ENCODE measurements at places on chromosomes 3 and 15.

DNA sequence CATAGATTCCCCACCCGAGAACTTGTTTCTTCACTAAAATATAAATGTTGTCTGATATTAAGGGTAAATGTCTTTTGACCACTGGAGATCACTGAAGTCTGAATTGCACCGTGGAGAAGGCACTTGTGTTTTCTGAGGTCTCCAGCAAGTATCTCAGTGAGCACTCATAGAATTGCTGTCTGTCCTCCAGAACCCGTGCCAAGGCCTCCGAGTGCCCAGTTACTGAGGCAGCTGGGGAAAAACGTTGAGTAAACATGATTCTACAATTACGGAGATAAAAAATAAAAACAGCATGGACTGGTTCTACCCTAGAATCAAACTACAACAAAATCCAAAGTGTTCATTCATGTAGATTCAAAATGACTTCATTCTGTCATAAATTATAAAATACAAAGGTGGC is 60.0 kb downstream of the MLH1 start:
- no peak for DNase-seq

GRCh38 chr3:32430900-32431299 is 39.2 kb downstream of the CMTM7 start:
- DNase-seq: no peak

DNA sequence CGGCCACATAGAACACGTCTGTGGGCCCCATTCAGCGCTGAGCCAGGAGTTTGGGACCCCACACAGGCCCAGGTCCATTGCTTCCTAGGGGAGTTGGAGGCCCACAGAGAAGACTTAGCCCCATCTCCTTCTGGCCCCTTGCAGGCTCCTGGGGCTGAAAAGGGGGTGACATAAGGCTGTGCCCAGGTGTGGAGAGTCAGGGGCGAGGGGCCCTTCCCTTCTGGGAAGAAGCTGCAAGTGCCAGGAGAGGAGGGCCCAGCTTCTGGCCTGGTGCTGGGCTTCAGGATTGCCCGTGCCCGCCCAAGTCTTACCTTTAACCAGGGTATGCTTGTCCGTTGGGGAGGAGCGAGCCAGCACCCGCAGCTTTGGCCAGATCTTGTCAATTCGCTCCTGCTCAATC is 28.9 kb upstream of the SEC13 start:
- no peak for DNase-seq

DNA sequence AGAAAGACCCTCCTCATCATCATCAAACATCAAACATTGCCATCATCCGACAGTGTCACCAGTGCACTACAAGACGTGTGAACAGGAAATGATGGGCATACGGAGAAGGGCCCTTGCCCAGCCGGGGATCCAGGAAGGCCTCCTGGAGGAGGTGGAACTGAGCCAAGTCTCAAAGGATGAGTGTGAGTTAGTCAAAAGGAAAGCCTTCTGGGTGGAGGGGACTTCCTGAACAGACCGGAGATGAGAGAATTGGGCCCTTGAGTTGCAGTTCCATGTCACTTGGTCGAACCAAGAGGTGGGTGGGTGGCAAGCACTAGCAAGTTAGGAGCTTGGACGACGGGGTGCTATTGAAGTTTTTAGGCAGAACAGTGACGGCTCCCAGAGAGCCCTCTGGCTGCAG is 8.5 kb downstream of the SEMA4B start:
- DNase-seq: no peak

DNA sequence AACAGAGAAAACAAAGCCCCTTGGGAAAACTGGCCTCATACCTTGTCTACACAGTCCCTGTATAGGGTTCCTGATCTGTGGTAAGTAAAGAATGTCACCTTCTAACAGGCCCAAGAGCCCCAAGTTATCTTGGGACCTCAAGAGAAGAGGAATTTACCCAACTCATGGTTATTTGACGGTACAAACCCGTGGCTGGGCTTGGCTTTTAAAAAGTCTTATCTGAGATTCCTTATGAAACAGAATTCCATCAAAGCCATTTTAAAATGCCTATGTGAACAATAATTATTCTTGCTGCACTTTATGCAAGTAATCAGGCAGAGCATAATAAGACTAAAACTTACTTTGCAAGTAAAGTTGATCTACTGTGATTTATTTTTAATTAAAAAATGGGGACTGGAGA is 13.9 kb upstream of the SORD start:
- DNase-seq: no peak

- no peak for DNase-seq
These were observed 309.7 kb upstream of the RBMS3 start for GRCh38 chr3:28971156-28971555.

DNA sequence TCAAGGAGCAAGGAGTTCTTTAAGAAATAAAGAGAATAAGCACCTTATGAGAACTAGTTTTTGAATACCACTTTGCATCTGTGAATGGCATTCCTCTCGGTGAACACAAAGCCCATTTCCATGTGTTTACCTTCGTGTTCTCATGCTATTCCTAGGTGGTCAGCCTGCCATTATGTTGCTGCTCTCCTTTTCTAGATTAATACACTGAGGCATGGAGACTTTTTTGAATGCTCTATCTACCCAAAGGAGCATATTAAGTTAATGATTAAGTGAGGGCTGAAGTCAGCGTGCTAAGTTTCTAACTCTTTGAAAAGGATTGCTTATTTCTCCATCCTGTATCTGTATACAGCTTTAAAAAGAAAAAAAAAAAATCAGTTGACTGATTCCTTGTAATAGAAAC is 394.5 kb downstream of the MECOM start:
- DNase-seq: no peak

GRCh38 chr3:10928407-10928960 is 64.1 kb upstream of the SLC6A1 start:
- DNase-seq: no peak

DNA sequence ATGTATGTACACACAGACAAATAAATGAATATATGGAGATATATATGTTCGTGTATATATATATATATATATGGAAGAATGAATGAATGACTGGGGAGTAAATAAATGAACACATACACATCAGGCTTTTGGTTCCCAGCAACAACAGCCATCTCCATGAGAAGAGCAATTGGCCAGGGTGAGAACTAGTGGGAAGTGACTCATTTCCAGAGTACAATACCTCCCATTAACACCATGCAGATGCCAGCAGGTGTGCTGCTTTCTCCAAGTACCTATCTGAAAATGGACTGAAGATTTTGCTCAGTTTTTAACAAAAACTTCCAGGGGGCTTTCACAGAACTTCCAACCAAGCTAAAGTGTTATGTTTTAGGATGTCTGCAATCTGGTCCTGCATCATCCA is 179.8 kb upstream of the SLC2A2 start:
- peak; percentile 5 for DNase-seq

DNA sequence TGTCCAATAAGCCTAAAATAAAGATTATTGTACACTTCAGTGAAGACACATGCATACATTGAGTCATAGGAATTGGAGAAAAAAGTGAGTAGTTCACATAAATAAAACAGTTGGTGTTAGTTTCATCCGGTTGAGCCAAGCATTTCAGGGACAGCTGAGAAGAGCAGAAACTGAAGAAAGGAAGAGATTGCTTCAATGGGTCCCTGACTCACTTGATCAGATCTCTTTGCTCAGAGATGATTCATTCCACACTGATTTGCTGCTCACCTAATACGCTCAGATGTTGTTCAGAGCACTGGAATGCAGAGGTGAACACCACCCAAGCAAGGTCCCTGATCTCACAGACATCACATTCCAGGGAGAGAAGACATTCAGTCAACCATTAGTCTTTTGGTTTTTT is 93.7 kb downstream of the RAD18 start:
- DNase-seq: no peak

- no peak for DNase-seq
These were observed 10.4 kb downstream of the C3orf18 start for GRCh38 chr3:50557106-50557505.

DNA sequence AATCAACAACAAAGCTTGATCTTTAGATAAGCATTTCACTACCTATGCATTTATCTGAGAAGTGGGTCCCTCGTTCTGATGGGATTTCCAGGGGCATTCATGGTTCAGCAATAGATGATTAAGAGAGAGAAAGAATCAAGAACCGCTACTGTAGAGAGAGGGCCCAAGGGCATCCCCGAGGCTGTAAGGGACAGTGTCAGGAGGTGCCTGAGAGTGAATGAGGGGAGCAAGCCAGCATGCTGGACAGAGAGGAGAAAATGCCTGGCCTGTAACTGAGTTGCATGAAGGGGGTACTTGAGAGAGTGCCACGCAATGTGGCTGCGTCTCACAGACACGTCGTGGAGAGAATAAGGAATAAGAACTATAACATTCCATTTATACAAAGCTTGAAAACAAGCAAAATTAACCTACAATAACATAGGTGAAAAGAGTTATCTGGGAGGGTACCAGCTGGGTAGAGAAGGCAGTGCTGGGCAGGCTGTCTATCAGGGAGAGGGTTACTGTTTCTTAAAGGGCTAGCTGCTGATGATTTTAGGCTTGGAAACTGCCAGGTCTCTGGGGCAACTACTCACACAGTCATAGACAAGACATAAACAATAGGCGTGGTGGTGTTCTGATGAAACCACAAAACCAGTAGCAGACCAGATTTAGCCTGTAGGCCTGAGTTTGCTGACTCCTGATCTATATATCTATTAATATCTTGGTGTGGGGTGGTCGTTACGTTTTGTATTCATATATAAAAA is 374.6 kb upstream of the CFAP20DC start:
- no peak for DNase-seq

- DNase-seq: no peak
These were observed 123.6 kb upstream of the SMAD3 start for GRCh38 chr15:66941791-66942190.

DNA sequence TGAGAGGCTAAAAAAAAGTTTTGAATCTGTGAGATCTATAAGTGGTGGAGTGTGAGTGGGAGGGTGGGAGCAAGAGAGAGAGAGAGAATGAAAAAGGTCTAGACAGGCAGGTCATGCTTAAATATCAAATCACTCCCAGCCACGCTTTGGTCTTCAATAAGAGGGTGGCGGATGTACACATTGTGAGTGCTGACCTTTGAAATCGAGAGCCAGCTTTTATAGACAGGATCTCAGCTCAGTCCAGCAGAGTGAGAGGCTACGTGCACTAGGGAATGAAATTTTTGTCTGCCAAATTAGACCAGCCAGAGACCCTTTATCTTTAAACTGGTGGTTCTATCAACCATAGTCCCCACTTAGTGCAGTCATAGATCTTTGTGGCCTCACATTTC is 342.3 kb upstream of the PROK2 start:
- no peak for DNase-seq

GRCh38 chr3:191397771-191398170 is 63.2 kb upstream of the PYDC2 start:
- DNase-seq: no peak

DNA sequence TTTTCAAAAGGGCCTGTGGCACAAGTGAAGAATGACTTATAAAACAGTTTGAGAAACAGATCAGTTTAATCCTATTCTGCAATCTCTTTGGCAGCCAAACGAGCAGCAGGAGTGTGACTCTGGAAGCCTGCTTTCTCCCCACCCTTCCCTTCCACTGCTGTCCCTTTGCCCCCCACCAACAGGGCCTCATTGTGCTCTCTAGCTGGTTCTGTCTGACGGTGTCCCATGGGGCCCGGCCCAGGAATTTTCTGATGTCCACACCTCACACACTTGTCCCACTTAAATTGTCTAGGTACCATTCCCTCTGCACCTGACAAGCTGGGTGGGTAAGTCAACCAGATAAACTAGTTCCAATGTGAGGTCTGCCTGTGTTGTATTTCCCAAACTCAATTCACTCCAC is 16.4 kb downstream of the SLCO2A1 start:
- no peak for DNase-seq

DNA sequence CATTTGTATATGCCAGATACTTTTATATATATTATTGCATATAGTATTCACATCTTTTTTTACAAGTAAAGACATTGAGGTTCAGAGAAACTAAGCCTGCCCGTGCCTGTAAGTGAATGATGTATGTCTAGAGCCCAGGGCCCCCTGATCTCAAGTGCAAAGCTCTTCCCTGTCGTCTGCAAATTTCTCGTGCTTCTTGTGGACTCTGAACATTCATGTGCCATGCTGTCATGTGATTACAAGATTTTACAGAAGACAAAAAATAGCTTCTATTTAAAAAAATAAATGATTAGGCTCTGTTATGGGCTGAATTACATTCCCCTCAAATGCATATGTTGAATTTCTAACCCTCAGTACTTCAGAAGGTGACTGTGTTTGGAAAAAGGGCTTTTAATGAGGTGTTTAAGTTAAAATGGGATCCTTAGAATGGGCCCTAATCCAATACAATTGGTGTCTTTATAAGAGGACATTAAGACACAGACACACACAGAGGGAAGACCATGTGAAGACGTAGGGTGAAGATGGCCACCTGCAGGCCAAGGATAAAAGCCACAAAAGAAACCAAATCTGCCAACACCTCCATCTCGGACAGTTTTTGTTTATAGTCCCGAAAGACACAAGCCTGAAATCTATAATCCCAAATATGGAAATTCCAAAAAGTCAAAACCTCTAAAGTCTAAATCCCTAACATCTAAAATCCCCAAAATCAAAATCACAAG is 3.9 kb upstream of the MASP1 start:
- DNase-seq: no peak

DNA sequence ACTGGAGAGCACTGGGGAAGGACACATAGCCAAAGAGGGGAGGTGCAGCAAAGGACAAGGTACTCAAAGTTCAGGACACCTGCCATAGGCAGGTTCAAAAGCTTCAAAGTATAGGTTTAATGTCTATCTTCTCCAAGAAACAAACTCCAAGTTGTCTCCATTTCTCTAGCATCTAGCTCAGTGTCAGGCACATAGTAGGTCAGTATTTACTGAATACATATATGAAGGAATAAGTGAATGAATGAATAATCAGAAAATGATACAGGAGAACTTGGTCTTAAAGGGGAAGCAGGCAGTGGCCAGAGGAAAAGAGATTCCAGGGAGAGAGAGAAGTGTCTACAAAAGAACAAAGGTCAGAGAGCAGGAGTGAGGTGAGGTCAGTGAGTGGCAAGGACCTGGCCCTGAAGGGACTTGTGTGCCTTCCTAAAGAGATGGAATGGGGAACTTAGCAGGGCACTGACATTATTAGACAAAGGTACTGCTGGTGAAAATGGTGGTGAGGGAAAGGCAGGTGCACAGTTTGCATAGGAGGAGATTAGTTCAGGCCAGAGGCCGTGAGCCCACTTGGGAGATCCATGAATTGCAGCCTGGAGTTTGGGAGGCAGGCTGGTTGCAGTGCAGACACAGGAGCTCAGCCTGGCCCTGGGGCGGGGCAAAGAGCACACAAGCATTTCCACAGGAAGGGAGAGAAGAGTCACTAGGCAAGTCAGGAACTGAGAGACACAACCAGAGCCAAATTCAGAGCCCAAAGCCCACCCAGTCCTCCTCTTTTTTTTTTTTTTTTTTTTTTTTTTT is 21.4 kb downstream of the TBC1D2B start:
- DNase-seq: no peak

Measured in GM19239 (cell line).